ENCODE measurements at places on chromosomes 13 and 19.

- DNase-seq: peak; percentile 70
Observed at GRCh38 chr19:38224014-38224862, at the start of gene DPF1. Gene DPF1 (minus strand): TSS chr19:38224222. CDS start chr19:38224142, 80 bp downstream.

DNA sequence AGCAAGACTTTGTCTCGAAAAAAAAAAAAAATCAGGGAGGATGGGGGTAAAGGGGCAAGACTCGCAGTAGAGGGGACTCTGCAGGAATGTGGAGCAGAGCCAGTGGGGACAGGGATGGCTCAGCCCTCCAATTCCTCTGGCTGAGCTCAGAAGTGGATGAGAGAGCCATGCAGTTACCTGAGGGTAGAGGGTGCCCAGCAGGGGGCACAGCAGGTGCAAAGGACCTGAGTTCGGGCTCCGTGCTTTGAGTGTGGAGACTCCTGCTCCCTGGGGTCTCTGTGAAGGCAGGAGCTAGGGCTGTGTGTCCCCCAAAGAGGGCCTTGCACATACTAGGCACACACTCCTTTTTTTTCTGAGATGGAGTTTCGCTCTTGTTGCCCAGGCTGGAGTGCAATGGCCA is 7.7 kb downstream of the DOCK6 start:
- no peak for DNase-seq

DNA sequence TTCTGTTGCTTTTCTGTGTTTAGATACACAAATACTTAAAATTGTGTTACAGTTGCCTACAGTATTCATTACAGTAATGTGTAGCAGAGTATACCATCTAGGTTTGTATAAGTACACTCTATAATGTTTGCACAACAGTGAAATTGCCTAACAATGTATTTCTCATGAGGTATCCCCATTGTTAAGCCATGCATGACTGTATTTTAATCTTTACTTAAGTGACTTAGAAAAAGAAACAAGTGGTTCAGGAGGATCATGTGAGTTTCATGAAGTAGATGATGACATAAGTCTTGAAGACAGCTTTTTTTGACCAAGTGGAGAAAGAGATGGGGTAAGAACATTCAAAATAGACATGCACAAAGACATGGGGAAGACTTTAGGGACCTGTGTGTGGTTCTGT is 8.4 kb upstream of the KCTD4 start:
- DNase-seq: no peak

GRCh38 chr13:42969565-42970172 is 22.4 kb downstream of the EPSTI1 start:
- peak; percentile 57 for DNase-seq

- no peak for DNase-seq
Observed at GRCh38 chr13:42395086-42395821, 123.3 kb downstream of the AKAP11 start.

DNA sequence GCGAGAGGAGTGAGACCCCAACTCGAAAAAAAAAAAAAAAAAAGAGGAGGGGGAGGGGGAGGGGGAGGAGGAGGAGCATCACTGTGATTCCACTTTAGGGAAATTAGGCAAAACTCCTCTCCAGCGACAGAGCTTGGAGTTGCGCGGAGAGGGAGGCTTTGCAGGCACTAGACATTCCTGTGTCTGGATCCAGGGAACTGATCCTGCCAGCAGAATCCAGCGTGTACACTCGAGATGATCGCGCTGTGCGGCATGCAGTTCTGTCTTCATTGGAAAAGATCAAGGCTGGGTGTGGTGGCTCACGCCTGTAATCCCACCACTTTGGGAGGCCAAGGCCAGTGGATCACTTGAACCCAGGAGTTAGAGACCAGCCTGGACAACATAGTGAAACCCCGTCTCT is 29.6 kb upstream of the KLF2 start:
- no peak for DNase-seq

- DNase-seq: no peak
Observed at GRCh38 chr19:518598-519231, 11.4 kb downstream of the TPGS1 start.
